Smooth muscle cell of the pulmonary artery (primary cell): ENCODE measurements at places on chromosomes 3 and 15. TPM values are rescaled to one million over a fixed set of nuclear protein-coding genes. Genes with fewer than 3 reads are reported as not detected.

Gene SLC51A
- total RNA-seq, result not detected in 2 replicates

Gene C2CD4B
- total RNA-seq, result 0.72 and 0.89 TPM in 2 replicates

Gene NANOGP8
- not detected in 2 replicates for total RNA-seq

Gene BOC
- total RNA-seq, result 7.6 and 15.6 TPM in 2 replicates

Gene DLG1
- total RNA-seq, result 64.5 and 65.1 TPM in 2 replicates

Gene ACKR4
- total RNA-seq, result 19.7 and 24.0 TPM in 2 replicates

Gene SRGAP3
- total RNA-seq, result 2.8 and 7.6 TPM in 2 replicates

Gene PPP1R2
- 79.0 and 99.2 TPM in 2 replicates for total RNA-seq

Gene RASL12
- total RNA-seq, result 0.13 and 0.39 TPM in 2 replicates

Gene PROK2
- not detected in 2 replicates for total RNA-seq

Gene CAMP
- total RNA-seq, result not detected in 2 replicates

Gene A4GNT
- total RNA-seq, result not detected in 2 replicates

Gene RAD51
- 1.4 and 1.8 TPM in 2 replicates for total RNA-seq

Gene NR2E3
- total RNA-seq, result 0.13 and 0.20 TPM in 2 replicates

Gene CDHR4
- 0.07 TPM in 1 of 2 replicates, not detected in the other for total RNA-seq

Gene SLC7A14
- 0.83 and 4.5 TPM in 2 replicates for total RNA-seq

Gene SLC2A2
- not detected in 2 replicates for total RNA-seq

Gene INSYN1
- total RNA-seq, result 1.3 and 3.3 TPM in 2 replicates

Gene PLXNB1
- total RNA-seq, result 23.8 and 37.3 TPM in 2 replicates

Gene COMMD4
- 30.3 and 40.2 TPM in 2 replicates for total RNA-seq

Gene MINAR1
- 1.2 and 1.6 TPM in 2 replicates for total RNA-seq

Gene STRA6
- 0.59 and 2.6 TPM in 2 replicates for total RNA-seq

Gene SLC12A1
- not detected in 2 replicates for total RNA-seq

Gene ACVR2B
- 3.2 and 4.0 TPM in 2 replicates for total RNA-seq

Gene GP5
- 0.33 and 0.69 TPM in 2 replicates for total RNA-seq

Gene PLA2G4F
- total RNA-seq, result not detected in 2 replicates

Gene GOLGA6D
- total RNA-seq, result not detected in 2 replicates

Gene CDC25A
- 2.3 and 2.5 TPM in 2 replicates for total RNA-seq

Gene RPL22L1
- 22.5 and 26.8 TPM in 2 replicates for total RNA-seq

Gene TGM4
- total RNA-seq, result not detected in 2 replicates

Gene CGNL1
- 5.3 and 8.0 TPM in 2 replicates for total RNA-seq

Gene TMIE
- total RNA-seq, result 0.07 and 0.23 TPM in 2 replicates

Gene FBN1
- 2,453 and 2,749 TPM in 2 replicates for total RNA-seq

Gene UTS2B
- total RNA-seq, result 0.39 and 0.53 TPM in 2 replicates

Gene SEMA3B
- total RNA-seq, result 17.2 and 25.6 TPM in 2 replicates

Gene SI
- not detected in 2 replicates for total RNA-seq

Gene H1-8
- total RNA-seq, result not detected in 2 replicates

Gene LTK
- 0.07 TPM in 1 of 2 replicates, not detected in the other for total RNA-seq

Gene CLDN18
- total RNA-seq, result not detected in 2 replicates

Gene CCR9
- total RNA-seq, result not detected in 2 replicates

Gene ARPIN
- 8.8 and 11.9 TPM in 2 replicates for total RNA-seq

Gene MEIS2
- 80.3 and 82.2 TPM in 2 replicates for total RNA-seq

Gene GHSR
- not detected in 2 replicates for total RNA-seq

Gene IL17RE
- total RNA-seq, result 0.89 and 2.1 TPM in 2 replicates

Gene ARRDC4
- 5.5 and 54.2 TPM in 2 replicates for total RNA-seq

Gene DRD3
- not detected in 2 replicates for total RNA-seq

Gene TRIM71
- not detected in 2 replicates for total RNA-seq

Gene CHAC1
- total RNA-seq, result 6.4 and 19.6 TPM in 2 replicates

Gene MUSTN1
- 0.13 TPM in 1 of 2 replicates, not detected in the other for total RNA-seq

Gene PPP1R14D
- total RNA-seq, result not detected in 2 replicates
